ENCODE measurements at places on chromosomes 3 and 15.

GRCh38 chr15:47473106-47473725 lies 244.1 kb upstream of the SEMA6D start:
- DNase-seq: no peak

GRCh38 chr3:59263152-59263551 lies 213.3 kb upstream of the CFAP20DC start:
- DNase-seq: no peak

- DNase-seq: no peak
Observed at GRCh38 chr3:147299656-147300055, 106.7 kb downstream of the ZIC4 start.

DNA sequence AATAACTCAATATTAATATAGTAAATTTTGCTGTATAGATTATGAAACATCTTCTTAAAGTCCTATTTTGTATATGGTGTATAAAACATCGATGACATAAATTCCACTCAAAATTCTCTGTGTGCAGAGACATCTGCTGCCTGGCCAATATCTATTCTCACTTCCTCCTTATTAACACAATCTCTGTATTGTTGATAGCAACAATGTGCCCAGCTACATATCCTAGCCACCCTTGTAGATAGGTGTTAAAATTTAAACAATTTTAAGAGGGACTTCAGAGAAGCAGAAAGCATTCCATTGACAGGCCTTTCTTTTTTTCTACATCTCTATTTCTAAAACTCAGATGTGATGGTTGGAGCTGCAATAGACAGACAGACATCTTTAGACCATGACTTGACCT lies 72.3 kb downstream of the FGF12 start:
- no peak for DNase-seq

DNA sequence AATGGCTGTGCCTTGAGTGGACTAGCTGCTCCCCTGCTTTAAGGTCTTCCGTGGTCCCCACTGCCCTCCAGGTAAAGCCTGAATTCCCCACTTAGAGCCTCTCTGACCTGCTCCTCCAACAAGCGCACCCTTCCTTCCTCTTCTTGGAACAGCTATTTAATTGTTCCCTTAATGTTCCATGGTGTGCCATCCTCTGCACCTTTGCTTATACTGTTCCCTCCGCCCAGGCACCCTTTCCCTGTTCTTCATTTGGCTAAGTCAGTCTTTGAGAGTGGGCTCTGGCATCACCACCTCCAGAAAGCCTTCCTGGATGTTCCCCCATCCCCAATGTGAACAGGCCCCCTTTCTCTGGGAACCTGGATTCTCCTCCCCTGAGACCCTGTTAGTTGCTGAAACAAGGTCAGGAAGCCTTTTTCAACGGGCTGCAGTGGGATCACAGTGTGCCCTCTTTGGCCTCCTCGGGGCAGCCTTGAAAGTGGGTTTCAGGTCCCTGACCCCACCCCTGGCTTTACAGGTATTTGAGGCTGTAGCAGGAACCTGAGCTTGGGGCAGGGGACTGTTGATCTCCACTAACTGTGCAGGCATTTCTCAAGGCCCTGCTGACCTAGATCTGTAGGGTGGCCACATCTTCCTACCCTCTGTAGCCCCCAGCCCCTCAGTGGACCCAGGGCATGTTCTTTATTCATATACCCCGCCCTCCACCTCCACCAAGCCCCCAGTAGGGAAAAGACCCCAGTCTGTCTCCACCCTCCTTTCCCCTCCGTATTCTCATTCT lies 5.0 kb downstream of the ISLR start:
- no peak for DNase-seq

GRCh38 chr3:23103764-23104163 lies 99.4 kb upstream of the UBE2E2 start:
- no peak for DNase-seq
